NCI-H2029 treated with DMSO at 0.1 percent for 48 hours (cell line): ENCODE measurements at places on chromosomes 2 and 18.

GRCh38 chr2:187037310-187037709 is 188.3 kb upstream of the ZSWIM2 start:
- no peak for DNase-seq

DNA sequence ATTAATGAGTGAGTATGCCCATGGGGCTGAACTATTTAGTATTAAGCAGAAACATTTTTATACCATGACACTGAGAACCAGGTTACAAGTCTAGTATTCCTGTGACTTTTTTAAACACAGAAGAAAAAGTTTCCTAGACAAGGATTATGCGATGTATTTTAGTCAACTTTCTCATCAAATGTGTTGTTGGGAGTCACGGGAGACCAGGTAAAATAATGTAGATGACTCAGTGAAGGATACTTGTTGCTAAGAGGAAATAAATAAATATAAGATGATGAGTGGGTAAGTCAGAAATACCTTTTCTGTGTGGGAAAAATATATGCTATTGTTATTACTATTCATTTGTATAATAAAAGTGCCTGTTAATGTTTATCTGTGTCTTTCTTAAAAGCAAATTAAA is 23.4 kb downstream of the MBD5 start:
- no peak for DNase-seq

- DNase-seq: no peak
These were observed 194.9 kb downstream of the MCFD2 start for GRCh38 chr2:46720592-46721185.

- no peak for DNase-seq
These were observed 123.3 kb downstream of the LTBP1 start for GRCh38 chr2:33069894-33070651.

DNA sequence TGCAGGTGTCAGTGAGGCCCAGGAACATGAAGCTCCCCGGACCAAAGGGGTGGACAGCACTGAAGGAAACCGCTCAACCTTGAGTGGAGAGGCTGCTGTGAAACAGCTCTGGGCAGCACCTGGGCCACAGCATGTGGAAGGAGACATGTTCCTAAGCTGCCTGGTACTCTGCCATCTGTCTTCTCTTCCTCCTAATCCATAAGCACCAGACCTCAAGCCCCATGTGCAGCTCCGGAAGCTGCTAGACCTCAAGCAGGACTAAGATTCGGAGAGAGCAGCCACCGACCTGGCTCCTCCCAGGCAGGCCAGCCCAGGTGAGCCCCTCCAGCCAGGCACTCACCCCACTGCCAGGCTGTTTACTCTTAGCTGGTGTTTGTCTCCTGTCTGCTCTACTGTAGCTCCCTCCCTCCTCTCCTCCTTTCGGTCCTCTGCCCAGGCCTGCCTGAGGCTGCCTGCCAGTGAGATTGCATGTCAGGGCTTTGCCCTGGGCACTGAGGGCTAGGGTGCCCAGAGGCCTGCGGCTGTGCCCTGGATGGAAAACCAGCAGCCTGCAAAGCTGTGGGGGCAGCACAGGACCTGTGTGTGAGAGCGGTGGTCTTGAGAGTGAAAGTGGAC is 53.7 kb downstream of the BCL11A start:
- DNase-seq: no peak

DNA sequence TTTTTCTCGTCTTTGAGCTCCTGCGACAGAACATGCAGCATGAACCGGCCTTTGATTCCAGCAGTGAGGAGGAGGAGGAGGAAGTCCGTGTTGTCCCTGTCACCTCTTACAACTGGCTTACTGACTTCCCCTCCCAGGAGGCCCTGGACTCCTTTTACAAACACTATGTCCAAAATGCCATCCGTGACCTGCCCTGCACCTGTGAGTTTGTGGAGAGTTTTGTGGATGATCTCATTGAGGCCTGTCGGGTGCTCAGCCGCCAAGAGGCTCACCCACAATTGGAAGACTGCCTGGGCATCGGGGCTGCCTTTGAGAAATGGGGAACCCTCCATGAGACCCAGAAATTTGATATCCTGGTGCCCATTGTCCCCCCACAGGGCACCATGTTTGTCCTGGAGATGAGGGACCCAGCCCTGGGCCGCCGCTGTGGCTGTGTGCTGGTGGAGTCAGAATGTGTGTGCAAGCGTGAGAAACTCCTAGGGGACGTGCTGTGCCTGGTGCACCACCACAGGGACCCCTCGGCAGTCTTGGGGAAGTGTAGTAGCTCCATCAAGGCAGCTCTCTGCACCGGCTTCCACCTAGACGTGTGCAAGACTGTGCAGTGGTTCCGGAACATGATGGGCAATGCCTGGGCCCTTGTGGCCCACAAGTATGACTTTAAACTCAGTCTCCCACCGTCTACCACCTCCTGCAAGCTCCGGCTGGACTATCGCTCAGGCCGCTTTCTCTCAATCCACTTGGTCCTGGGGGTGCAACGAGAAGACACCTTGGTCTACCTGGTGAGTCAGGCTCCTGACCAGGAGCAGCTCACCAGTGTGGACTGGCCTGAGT is 2.1 kb downstream of the ITPRIPL1 start:
- no peak for DNase-seq

DNA sequence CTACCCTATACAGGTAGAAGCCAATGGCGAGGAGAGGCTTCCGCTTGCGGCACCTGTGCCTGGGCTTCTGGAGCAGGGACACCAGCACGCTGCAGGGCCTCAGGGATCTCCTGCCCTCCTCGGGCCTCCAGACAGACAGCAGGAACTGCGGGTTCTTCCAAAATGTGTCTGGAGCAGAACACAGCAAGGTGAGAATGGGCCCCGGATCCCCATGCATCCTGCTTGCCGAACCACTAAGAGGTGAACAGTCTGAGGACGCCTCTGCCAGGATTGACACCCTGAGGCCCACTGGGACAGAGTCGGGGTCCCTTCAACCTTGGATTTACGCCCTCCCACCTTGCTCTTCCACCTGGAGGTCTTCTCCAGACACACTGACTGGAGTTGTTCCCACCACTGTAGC is 25.4 kb downstream of the CAPN14 start:
- no peak for DNase-seq

- no peak for DNase-seq
These were observed 36.4 kb downstream of the TSN start for GRCh38 chr2:121791801-121792221.
